ENCODE measurements at places on chromosomes 3 and 15. TPM values are rescaled to one million over a fixed set of nuclear protein-coding genes. Genes with fewer than 3 reads are reported as not detected.

STARD9 gene
- polyA plus RNA-seq: 7.7 TPM

TRMT10C gene
- 27.7 TPM for polyA plus RNA-seq

RTP4 gene
- polyA plus RNA-seq: 0.47 TPM

SH2D7 gene
- 0.93 TPM for polyA plus RNA-seq

ERC2 gene
- 3.7 TPM for polyA plus RNA-seq

ARGFX gene
- not detected for polyA plus RNA-seq

FMN1 gene
- 15.1 TPM for polyA plus RNA-seq

Measured in renal pelvis (tissue), 12 donors.